CD4-positive, alpha-beta memory T cell (primary cell): ENCODE measurements at places on chromosomes 5 and 9. TPM values are rescaled to one million over a fixed set of nuclear protein-coding genes. Genes with fewer than 3 reads are reported as not detected.

- no peak for DNase-seq
Measured at GRCh38 chr5:99331061-99331460, 402.3 kb upstream of the CHD1 start.

DNA sequence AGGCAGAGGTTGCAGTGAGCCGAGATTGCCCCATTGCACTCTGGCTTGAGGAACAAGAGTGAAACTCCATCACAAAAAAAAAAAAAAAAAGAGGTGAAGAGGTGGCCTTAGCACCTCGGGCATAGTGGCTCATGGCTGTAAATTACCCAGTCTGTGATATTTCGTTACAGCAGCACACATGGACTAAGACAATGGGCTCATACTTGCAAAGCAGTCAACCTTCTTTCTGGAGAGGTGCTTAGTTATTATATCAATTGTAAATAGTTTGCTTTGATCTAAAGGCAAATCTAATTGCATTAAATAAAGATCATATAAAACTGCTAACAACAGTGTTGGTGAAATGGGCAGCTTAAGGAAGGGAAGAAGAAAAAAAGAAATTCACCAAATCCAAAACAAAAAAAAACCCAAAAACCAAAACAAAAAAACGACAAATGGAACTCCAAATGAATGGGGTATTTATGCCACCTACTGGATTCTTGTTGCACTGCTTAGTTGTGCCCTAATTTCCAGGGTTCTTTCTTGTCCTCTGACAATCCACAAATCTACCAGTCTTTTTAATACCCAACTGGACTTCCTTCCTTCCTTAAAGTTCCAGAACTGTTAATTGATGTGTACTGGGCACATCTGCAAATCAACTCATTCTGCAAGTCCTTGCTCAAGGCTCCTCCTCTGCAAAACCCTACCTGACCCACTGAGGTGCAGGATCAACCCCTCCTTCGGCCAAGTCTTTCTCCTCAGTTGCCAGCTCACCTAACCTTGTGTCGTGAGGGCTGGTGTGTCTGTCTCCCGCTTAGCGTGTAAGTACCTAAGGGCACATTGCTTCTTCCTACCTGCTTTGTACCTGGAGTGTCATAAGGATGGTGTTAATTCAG lies 35.0 kb upstream of the DMRT1 start:
- peak; percentile 5 for DNase-seq

GRCh38 chr9:105309531-105309931 lies 65.1 kb downstream of the SLC44A1 start:
- no peak for DNase-seq

GRCh38 chr9:35605351-35606137 lies 482 bp downstream of the TESK1 start:
- peak; percentile 45 for DNase-seq

GRCh38 chr9:69672596-69673310 lies 582 bp upstream of the APBA1 start:
- DNase-seq = peak; percentile 70

- no peak for DNase-seq
Measured at GRCh38 chr5:135195270-135195608, 161.2 kb upstream of the PITX1 start.

DNA sequence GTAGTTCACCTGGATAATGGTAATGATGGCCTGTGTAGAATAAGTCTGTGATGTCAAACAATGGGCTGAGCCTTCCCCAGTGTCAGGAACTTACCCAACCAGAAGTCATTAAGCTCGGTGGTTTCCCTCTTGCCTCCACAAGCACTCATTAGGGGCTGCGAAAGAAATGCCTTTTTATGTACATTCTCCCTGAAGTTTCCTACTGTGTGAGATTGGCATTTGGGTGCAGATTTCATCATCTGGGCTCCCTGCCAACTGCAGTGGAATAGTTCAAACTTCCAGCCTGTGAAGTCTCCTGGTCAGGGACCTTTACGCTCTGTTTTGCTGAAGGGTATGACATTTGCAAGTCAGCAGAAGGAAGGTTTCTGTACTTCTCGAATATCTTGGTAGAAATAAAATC lies 41.6 kb upstream of the TMEM215 start:
- DNase-seq = no peak

DNA sequence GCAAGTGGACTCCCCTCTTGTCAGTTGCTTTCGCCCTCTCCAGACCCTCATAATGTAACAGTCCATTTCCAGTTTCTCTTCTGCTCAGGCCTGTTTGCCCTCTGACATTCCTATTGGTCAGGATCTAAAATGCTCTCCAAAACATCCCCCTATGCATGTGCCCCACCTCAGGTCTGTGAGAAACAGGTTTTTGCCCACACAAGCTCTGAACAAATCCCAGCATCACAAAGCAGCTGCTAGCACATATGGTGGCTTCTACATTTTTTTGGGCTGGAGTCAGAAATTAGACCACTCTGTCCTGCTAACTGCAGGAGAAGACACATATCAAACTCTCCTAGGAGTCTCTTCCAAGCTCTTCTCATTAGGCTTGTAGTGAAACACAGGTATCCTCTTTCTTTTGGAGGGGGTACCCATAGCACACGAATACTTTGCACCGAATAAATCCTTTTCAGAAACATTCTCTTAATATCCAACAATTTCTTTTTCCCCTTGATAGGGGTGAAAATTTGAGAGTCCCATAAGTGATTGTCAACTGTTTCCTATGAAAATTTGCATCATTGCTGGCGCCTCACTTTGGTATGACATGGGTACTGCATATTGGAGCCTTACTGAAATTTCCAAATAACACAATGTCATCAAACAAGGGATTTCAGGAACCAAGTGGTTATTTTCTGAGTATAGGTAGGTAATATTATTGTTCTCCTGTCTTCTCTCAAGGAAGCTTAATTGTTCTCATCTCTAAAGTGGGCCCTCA lies 19.3 kb upstream of the HSPA9 start:
- no peak for DNase-seq

DNA sequence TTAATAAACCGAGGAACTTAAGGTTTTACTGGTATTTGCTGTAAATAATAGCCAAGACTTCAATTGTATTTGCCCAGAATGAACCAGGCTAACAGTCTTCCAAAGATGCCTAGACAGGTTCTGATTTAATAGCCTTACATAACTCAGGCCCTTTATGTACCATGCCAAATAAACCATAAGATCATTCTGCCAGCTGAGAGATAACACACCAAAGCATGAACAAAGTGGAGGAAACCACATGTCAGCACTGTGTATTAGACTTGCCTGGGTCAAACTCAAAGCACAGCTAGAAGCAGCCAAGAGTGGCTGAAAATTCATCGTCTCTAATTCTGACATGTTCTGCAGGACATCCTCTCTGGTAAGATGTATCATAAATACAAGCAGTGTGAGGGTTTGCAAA lies 319.3 kb upstream of the ZNF608 start:
- DNase-seq = no peak

DNA sequence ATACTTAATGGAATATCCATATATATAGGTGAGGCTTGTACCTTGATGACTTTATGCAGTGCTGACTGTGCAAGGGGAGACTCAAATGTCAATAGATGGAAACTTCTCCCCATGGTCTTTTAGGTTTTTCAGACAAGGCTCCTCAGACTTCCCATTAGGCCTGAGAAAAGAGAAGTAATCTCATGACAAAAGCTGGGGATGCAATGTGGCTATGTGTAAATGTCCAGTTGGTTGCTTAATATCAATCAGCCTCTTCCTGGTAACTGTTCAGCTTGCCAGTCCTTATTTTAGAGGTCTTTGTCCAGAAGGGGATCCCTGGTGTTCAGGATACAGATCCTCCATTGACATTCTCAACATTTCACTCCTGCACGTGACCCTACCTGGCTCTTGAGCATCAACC lies 621.1 kb upstream of the CDH18 start:
- no peak for DNase-seq

DNA sequence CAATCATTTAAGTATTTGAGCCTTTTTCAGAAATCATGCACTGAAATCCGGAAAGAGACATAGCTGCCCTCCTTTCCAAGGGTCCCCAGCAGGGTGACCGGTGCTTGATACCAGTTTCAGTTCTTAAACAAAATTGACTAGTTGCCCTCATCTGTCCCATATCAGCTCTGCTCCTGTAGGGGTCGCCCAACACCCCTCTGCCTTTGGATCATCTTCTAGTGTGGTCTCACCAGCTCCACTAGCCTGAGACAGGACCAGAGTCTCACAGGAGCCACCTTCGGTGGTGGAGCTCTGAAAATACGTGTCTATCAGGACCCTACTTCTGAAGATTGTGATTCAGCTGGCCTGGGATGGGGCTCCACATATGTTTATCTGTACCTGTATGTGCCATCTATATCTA lies 428.2 kb downstream of the ENC1 start:
- no peak for DNase-seq

- DNase-seq = no peak
Measured at GRCh38 chr5:159324102-159324755, 6.1 kb downstream of the IL12B start.

DNA sequence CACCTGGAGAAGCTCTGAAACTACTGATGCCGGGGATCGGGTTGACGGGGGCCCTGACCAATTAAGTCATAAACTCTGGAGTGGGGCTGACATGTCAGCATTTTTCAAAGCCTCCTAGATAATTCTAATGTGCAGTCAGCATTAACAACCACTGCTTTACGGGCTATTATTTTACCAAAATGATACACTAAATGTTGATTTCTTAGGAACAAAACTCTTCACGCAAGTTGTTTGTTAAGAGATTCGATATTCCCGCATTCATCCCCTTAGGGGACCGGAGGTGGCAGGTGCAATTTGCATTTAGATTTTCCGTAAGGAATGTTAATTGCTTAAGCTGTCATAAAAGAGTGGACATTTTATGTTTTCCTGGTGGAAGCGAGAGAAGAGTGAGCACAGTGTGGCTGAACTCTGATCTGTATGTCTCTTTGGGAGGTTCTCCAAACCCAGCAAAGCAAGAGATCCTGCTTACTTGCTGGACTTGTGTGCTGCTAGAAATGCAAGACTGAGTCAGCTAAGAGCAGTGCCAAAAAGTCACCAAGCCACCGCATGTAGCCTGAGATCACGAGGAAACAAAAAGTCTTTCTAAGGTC lies 77.6 kb downstream of the UGCG start:
- DNase-seq = no peak

Gene SLC1A1
- 1.00 TPM for total RNA-seq

Gene LVRN
- total RNA-seq = not detected

Gene TAF1L
- total RNA-seq = 0.06 TPM

Gene NCS1
- 0.90 TPM for total RNA-seq

Gene RANBP17
- total RNA-seq = not detected

Gene GPR150
- 1.5 TPM for total RNA-seq

Gene LIFR
- 0.23 TPM for total RNA-seq
